NCI-H2081 treated with DMSO at 0.1 percent for 48 hours (cell line): ENCODE measurements at places on chromosomes 13 and 19.

DNA sequence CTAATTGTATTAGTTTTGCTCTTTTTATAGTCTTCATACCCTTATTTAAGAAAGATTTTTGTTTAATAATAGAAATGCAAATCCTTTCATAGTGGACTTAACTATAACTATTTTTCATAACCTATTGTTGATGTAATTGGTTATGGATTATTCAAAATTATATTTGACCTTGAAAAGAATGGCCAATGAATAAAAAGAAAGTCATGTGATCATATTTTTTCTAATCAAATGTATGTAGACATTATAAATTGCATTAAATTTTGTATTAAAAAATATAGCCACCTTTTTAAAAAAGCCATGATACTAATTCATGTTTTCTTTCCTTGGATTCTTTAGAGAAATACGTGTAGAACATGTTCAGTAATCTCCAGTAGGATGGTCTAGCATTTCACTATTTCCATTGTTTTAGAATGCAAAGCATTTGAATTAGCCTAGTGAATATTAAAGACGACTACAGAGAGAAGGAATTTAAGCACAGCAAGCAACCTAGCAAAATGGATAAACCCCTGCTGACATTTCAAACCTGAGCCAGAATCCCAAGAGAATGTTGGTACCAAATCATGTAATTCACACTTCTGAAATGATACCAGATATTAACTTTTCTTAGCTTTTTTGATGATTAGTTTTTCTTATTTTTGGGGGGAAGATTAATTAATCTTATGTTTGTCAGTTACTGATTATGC is 1297.4 kb upstream of the MIR17HG start:
- no peak for DNase-seq

GRCh38 chr13:27016875-27017274 is 154.7 kb downstream of the USP12 start:
- no peak for DNase-seq

- no peak for DNase-seq
Observed at GRCh38 chr13:50224534-50224933, 209.3 kb downstream of the KCNRG start.

DNA sequence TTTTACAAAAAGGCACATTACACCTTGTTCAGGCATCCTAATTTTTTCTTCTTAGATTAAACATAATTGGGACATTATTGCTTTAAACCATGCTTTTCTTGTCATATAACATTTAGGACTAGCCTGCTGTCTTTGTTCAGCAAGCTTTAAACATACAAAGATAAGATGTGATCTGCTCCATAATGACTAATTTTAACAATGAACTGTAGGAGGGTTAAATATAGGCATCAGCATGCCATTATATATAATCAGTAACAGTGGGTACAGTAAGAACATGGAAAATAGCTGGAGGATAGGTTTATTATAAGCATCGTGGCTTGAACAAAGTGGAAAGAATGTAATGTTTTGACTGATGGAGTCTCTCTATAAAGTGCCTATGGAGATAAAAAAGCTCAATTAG is 661.7 kb downstream of the SLITRK6 start:
- peak; percentile 75 for DNase-seq

GRCh38 chr19:51458051-51458645 is at the start of gene SIGLEC8:
Gene SIGLEC8, minus strand, starts transcription at chr19:51458454. Its CDS starts 67 bp downstream, at chr19:51458387.
- no peak for DNase-seq

- DNase-seq = no peak
Observed at GRCh38 chr13:29547153-29547552, 48.3 kb downstream of the SLC7A1 start.

DNA sequence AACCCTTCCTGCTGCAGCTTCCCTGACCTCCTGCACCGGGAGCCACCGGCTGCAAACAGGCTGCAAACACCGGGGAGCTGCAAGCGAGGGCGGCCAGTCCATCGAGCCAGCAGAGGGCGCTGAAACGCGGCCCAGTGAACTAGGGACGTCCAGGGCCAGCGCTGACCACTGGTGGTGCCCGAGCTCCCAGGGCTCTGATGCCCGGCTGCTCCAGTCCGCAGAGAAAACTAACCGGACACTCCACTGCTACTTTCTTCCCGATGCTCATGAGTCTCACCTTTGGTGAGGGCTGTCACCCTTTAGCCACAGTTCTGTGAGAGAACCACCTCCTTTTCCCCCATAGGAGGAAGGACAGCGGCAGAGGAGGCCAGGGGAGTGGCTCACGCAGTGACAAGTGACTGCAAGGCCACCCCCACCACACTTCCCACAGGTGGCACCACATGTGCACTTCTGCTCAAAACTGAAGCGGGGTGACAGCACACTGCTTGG is 82.8 kb upstream of the MTIF3 start:
- no peak for DNase-seq

GRCh38 chr19:872266-872951 is 12.9 kb downstream of the CFD start:
- no peak for DNase-seq

DNA sequence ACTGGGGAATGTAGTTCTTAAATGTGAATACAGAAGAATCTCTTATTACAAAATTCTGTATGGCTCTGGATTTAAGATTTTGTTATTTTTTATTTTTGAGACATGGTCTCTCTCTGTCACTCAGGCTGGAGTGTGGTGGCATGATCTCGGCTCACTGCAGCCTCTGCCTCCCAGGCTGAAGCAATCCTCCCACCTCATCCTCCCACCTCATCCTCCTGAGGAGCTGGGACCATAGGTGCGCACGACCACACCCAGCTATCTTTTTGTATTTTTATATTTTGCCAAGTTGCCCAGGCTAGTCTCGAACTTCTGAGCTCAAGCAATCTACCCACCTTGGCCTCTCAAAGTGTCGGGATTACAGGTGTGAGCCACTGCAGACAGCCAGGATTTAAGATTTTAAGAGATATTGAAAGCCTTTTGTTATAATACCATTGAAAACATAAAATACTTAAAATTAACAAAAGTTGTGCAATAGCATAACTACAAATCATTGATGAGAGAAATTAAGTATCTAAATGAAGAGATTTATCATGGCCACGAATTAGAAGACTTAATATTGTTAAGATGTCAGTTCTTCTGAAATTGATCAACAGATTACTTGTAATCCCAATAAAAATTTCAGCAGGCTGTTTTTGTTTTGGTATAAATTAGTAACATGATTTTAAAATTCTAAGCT is 13.4 kb downstream of the CYP2A6 start:
- DNase-seq = no peak

GRCh38 chr19:2089727-2090053 is 6.4 kb downstream of the MOB3A start:
- DNase-seq = no peak

GRCh38 chr13:114134111-114134943 is 1.9 kb upstream of the RASA3 start:
- no peak for DNase-seq

- DNase-seq = no peak
Observed at GRCh38 chr13:65638572-65639168, 1591.5 kb downstream of the PCDH9 start.

- DNase-seq = no peak
Observed at GRCh38 chr13:23497191-23497590, 63.7 kb upstream of the SACS start.

DNA sequence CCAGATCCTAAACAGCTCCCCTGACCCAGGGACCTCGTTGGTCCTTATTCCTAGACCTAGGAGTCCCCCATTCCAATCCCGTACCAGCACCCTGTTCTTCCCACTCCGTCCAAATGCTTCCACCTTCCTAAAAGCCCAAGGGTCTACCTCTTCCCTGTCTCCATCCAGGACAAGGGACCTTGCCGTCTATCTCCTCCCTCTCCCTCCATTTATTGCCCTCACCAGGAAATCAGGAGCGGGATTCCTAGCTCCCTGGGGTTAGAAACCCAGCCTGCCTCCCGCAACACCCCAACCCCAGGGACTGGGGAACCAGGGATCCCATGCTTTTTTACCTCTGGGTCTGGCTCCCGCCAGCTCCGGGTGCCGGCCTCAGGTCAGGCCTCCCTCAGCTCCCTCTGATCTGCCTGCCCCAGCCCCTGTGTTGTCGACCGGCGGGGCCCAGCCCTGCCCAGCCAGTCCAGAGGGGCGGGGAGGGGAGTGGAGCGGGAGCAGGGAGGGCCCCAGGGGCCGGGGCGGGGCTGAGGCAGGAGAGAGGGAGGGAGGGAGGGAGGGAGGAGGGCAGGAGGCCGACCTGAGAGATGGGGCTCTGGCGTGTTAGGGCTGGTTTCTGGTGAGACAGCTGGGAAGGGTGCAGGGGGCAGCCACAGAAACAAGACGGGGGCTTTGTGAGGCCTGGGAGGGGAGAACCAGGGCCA is at the start of gene B3GNT8:
Gene B3GNT8 (minus strand): TSS at position 423 of the 695 bp plus-strand sequence. CDS start 596 bp downstream, outside the sequence.
- no peak for DNase-seq

DNA sequence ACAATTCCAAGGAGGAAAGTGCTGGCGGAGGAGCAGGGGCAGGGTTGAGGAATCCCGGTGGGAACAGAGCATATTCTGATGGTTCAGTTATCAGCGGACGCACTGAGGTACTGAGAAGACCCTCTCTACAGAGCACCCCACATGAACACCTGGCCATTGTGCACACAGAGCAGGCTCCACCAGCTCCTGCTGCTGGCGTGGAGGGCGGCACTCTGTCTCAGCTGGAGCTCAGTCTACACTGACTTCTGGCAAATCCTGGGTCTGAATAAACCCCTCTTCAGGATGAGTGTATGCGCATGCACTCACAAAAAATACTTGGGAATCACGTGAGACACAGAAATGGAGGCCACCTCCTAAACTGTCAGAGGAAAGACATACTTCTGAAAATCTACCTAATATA is 114.4 kb upstream of the IRS2 start:
- no peak for DNase-seq

DNA sequence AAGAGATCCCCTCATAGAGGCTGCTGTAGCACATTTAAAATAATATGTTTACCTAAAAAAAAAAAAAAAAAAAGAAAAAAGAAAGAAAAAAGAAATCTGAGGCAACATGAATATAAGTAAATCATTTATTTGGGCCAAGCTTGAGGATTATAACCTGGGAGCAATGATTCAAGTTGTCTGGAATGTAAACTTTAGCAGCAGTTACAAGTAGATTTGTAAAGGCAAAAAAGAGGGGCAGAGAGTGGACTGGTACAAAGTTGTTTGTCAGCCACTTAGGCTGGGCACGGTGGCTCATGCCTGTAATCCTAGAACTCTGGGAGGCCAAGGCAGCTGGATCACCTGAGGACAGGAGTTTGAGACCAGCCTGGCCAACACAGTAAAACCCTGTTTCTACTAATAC is 11.3 kb downstream of the ZNF43 start:
- no peak for DNase-seq

GRCh38 chr13:34738254-34738992 is 203.6 kb upstream of the NBEA start:
- DNase-seq = no peak

- DNase-seq = no peak
Observed at GRCh38 chr13:59301174-59301567, 862.6 kb downstream of the DIAPH3 start.

GRCh38 chr13:20825477-20825875 is 51.7 kb upstream of the EEF1AKMT1 start:
- no peak for DNase-seq

DNA sequence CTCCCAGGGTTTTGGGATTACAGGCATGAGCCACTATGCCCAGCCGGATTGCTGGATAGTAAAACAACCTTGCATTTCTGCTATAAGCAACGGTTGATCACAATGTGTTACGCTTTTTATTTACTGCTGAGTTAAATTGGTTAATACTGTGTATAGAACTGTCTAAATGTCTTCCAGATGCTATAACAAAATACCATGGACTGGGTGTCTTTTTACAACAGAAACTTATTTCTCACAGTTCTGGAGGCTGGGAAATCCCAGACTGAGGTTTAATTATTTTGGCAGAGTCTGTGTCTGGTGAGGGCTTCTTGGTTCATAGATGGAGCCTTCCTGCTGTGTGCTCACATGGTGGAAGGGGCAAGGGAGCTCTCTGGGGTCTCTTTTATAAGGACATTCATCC is 65.5 kb downstream of the ING1 start:
- DNase-seq = no peak

GRCh38 chr13:26646603-26647002 is 89.1 kb downstream of the WASF3 start:
- DNase-seq = no peak

DNA sequence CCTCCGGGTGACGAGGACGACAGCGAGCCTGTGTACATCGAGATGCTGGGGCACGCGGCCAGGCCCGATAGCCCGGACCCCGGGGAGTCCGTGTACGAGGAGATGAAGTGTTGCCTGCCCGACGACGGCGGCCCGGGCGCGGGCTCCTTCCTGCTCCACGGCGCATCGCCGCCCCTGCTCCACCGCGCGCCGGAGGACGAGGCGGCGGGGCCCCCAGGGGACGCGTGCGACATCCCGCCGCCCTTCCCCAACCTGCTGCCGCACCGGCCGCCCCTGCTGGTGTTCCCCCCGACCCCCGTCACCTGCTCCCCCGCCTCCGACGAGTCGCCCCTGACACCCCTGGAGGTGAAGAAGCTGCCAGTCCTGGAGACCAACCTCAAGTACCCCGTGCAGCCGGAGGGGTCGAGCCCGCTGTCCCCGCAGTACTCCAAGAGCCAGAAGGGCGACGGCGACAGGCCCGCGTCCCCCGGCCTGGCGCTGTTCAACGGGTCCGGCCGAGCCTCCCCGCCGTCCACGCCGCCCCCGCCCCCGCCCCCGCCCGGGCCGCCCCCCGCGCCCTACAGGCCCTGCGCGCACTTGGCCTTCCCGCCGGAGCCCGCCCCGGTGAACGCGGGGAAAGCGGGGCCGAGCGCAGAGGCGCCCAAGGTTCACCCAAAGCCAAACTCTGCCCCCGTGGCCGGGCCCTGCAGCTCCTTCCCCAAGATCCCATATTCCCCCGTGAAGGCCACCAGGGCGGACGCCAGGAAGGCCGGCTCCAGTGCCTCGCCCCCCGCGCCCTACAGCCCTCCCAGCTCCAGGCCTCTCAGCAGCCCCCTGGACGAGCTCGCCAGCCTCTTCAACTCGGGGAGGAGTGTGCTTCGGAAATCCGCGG is 511.3 kb downstream of the MYO16 start:
- DNase-seq = no peak

GRCh38 chr19:18193388-18194180 is 566 bp downstream of the MPV17L2 start:
- DNase-seq = no peak

GRCh38 chr13:113537909-113538688 is 46.5 kb upstream of the TFDP1 start:
- DNase-seq = no peak

DNA sequence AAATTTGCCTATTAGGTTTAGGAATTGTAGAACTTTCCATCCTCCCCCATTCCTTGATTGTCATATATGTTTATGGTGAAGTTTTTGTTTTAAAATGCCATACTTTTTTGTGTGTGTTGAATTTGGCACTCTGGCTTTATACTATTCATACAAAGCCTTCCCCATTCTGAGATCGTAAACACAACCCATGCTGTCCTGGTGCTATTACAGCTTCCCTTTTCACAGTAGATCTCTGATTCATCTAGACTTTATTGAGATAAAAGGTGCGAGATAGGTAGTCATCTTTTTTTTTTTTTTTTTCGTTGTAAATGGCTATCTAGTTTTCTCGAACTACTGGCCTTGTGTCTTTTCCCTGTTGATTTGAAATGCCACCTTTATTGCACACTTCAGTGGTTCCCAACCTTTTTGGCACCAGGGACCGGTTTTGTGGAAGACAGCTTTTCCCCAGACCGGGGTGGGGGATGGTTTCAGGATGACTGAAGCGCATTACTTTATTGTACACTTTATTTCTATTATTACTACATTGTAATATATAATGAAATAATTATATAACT is 94.6 kb downstream of the LRCH1 start:
- DNase-seq = no peak

- no peak for DNase-seq
Observed at GRCh38 chr19:11378319-11379189, 4.1 kb downstream of the SWSAP1 start.
